Pericardium fibroblast (primary cell): ENCODE measurements at places on chromosomes 5 and 9. TPM values are rescaled to one million over a fixed set of nuclear protein-coding genes. Genes with fewer than 3 reads are reported as not detected.

Gene OGN
- total RNA-seq = 30.7 and 78.1 TPM in 2 replicates

Gene MYMK
- 2.3 TPM in 1 of 2 replicates, not detected in the other for total RNA-seq

Gene SLC27A6
- total RNA-seq = 0.51 TPM in 1 of 2 replicates, not detected in the other

Gene ATG12
- total RNA-seq = 42.8 and 50.3 TPM in 2 replicates

Gene PHF24
- total RNA-seq = 0.12 and 1.0 TPM in 2 replicates

Gene KLHL3
- 3.4 and 5.1 TPM in 2 replicates for total RNA-seq

Gene CMBL
- 5.6 and 14.0 TPM in 2 replicates for total RNA-seq

Gene ZNF354C
- 4.0 and 4.1 TPM in 2 replicates for total RNA-seq

Gene KCNV2
- total RNA-seq = not detected in 2 replicates

Gene ZDHHC11
- total RNA-seq = 0.47 and 0.85 TPM in 2 replicates

Gene HARS1
- total RNA-seq = 51.8 and 56.4 TPM in 2 replicates

Gene GRM6
- total RNA-seq = not detected in 2 replicates
